ENCODE measurements at places on chromosomes 12 and 14. TPM values are rescaled to one million over a fixed set of nuclear protein-coding genes. Genes with fewer than 3 reads are reported as not detected.

DNA sequence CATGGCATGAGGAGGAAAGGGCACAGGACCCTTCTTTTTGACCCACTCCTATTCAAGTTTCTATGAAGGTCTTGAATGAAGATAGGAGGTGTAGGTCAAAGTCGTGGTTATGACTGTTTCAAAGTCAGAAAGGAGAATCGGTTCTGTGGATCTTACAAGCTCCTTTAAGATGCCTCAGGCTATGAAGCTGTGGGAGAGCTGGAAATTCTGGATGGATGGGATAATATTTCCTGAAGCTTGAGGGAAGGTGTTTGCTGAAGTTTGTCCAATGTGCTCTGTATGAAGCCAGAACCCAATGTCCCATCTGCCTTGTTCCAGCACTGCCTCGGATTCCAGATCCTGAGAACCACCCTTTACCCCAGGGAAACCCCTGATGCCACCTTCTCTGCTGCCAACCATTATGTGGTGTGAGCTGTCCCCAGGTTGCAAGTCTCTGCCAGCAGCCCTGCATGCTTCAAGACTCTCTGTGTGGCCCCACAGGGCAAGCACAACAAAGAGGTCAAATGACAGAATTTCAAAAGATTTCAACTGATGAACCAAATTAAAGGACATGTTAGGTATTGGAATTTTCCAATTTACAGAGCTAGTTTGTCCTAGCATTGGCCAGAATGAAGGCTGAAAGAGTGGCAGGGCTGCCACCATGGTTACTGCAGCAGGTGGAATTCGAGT lies 472.0 kb downstream of the RGS6 start:
- H3K36me3 ChIP-seq: no peaks in the 10 kb centered on the region

TMPRSS12 gene
- not detected for total RNA-seq

- peaks cover 49% of the 10 kb centered on the region for H3K4me1 ChIP-seq
- no peak overlapping the region for H3K4me3 ChIP-seq
- H3K27me3 ChIP-seq: no peaks in the 10 kb centered on the region
- DNase-seq: no peak
- H3K36me3 ChIP-seq: no peaks in the 10 kb centered on the region
Measured at GRCh38 chr14:54673193-54674045, 106.5 kb downstream of the SAMD4A start.

DNA sequence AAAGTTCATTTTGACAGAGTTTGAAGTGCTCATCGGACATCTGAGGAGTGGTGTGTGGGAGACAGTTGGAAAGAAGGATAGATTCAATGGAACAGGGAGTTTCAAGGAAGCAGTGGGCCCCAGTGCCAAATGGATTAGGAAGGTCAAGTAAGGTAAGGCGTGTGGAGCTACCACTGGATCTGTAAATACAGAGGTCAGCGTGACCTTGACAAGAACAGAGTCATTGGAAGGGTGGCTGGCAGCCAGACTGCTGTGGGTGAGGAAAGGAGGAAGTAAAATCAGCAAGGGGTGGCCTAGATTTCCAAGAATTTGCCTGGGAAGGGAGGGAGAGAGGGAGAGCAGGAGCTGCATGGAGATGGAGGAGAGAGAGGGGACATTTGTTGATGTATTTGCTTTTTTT lies 68.2 kb upstream of the IGF1 start:
- no peak for DNase-seq
- H3K4me1 ChIP-seq: no peaks in the 10 kb centered on the region
- no peak overlapping the region for H3K27ac ChIP-seq
- H3K27me3 ChIP-seq: no peaks in the 10 kb centered on the region

Data from MCF 10A (cell line).